ENCODE measurements at places on chromosomes 12 and 14.

- DNase-seq: no peak
These were observed 1.2 kb downstream of the PIK3C2G start for GRCh38 chr12:18262514-18262913.

- no peak for DNase-seq
These were observed 78.4 kb downstream of the MNAT1 start for GRCh38 chr14:60812987-60813386.

DNA sequence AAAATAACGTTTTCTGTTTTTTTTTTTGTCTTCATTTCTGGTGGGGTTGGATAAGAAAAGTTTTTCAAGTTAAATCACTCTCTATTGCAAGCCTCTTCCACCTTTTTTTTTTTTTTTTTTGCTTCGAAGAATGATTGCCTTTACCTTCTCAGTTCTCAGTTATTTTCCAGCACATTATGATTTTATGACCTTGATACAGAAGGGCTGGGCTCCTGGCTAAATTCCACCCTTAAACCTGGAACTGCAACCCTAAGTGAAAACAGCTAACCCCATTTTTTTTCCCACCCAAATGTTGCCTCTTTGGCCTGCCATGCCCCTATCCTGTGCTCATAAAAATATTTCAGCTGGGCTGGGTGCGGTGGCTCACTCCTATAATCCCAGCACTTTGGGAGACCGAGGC, 31.4 kb downstream of the PSEN1 start:
- DNase-seq: no peak

GRCh38 chr14:76376878-76377734, 1.2 kb downstream of the ESRRB start:
- DNase-seq: no peak
